ENCODE measurements at places on chromosomes 11 and 22.

GRCh38 chr11:4071914-4072313 lies 22.7 kb upstream of the RRM1 start:
- DNase-seq, result no peak

GRCh38 chr11:793556-793955 lies 3.7 kb upstream of the CEND1 start:
- DNase-seq, result no peak

- no peak for DNase-seq
Measured at GRCh38 chr22:27416511-27417420, 384.8 kb downstream of the MN1 start.

DNA sequence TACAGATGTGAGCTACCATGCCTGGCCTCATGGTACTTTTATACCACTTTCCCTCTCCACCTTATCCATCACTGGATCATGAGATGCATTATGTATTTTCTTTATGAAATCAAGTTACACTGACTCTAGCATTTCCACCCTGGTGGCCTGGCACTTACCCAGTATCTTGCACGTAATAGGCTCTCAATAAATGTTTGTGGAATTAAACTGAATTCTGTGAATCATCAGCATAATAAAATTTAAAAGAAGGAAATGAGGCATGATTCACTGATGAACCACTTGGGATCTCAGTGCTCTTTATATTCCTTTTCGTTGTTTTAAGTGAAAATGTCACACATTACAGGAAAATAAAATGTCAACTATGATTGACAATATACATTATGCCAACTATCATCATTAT lies 25.1 kb downstream of the ADM start:
- no peak for DNase-seq

DNA sequence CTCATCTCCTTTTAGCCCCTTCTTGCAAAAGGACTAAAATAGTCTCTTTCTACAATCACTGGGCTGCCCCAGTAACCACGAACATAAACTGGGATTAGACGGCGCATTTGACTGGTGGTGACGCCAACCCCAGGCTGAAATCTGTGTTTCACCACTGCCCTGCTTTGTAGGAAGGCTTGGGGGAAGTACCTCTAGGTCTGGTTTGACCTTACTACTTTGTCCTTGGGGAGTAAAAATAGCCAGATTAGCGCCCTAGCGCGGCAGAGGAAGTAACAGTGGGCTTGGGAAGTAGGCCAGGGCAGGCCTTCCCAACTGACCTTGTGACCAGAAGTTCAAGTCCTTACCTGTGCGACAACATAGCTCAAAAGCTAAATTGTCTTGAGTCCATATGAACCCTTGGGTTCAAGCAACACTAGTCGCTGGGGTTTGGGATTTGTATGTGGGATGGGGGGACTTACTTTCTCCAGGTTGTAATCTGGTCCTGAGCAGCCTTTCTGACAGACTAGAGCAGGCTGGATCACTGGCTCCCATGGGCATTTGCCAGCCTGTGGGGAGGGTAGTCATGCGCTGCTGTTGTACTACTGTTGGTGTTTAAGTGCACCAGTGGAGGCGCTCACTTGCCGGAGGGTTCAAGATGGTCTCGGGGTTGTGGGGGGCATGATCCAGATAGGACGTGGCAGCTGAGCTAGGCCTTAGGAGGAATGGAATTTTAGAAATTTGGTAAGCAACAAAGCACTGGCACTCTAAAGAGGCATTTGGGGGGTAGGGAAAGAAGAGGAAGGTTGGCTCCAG lies 953 bp upstream of the PACS1 start:
- no peak for DNase-seq

DNA sequence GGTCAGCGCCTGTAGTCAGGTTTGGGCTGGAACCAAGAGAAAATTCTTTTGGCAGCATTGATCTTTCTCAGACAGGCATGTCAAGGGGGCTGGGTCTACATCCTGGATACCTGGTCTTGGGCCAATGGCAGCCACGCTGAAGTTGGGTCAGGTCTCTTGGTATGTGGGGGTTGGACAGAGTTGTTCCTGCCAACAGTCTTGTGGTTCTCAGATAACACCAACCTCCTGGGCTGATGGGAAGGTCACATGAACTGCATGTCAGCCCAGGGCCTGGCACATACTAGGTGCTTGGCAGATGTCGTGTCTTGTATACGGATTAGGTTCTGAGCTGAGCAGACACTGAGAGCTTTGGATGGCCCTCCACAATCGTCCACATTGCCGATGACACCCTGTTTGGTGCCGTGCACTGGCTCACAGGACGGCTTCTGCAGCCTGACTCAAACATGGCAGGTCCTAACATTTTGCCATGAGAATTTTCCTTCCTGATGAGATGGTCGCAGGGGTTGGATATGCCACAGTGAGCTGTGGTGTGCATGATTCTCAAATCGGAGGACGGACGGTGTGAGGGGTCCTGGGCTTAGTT lies 42.0 kb downstream of the FBLN1 start:
- no peak for DNase-seq

GRCh38 chr11:58061813-58062212 lies 31.1 kb downstream of the OR6Q1 start:
- DNase-seq, result no peak

- peak; percentile 60 for DNase-seq
Measured at GRCh38 chr22:44403166-44403565, 90.4 kb upstream of the SHISAL1 start.

GRCh38 chr22:24532075-24532474 lies 22.9 kb downstream of the GUCD1 start:
- no peak for DNase-seq

- no peak for DNase-seq
Measured at GRCh38 chr22:32020117-32020516, 22.9 kb upstream of the SLC5A1 start.

- DNase-seq, result no peak
Measured at GRCh38 chr11:77379253-77379652, 77.8 kb upstream of the GDPD4 start.

GRCh38 chr11:1033016-1033798 lies 3.3 kb downstream of the MUC6 start:
- no peak for DNase-seq

GRCh38 chr11:68506908-68507307 lies 46.4 kb downstream of the PPP6R3 start:
- DNase-seq, result no peak

- DNase-seq, result no peak
Measured at GRCh38 chr22:26618455-26618854, 628 bp upstream of the CRYBB1 start.

DNA sequence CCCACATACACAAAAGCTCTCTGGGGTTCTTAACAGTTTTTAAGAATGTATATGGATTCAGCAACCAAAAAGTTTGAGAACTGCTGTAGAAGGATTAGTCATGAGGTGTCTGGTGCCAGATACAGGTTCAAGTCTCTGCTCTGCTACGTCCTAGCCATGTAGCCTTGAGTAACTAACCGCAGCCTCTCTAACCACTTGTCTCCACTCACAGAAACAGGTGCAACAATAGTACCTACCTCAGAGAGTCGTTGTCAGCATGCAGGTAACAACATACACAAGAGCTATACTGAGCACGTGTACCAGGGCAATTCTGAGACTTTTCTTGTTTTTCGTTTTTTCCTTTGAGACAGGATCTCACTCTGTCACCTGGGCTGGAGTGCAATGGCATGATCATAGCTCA lies 26.9 kb downstream of the CBX7 start:
- no peak for DNase-seq

- DNase-seq, result no peak
Measured at GRCh38 chr22:45836418-45837169, 140.4 kb downstream of the WNT7B start.
